ENCODE measurements at places on chromosomes 7 and 10. TPM values are rescaled to one million over a fixed set of nuclear protein-coding genes. Genes with fewer than 3 reads are reported as not detected.

GRCh38 chr10:12766223-12766622, 235.3 kb downstream of the CCDC3 start:
- no peaks in the 10 kb centered on the region for H3K36me3 ChIP-seq
- no peaks in the 10 kb centered on the region for H3K27me3 ChIP-seq
- no peak for DNase-seq
- H3K4me1 ChIP-seq = no peaks in the 10 kb centered on the region
- H3K4me3 ChIP-seq = no peak overlapping the region

Gene MYO3A
- total RNA-seq = 0.06 TPM

- H3K27ac ChIP-seq = no peak overlapping the region
- no peaks in the 10 kb centered on the region for H3K27me3 ChIP-seq
- peaks cover 17% of the 10 kb centered on the region for H3K4me1 ChIP-seq
- H3K36me3 ChIP-seq = no peaks in the 10 kb centered on the region
- H3K4me3 ChIP-seq = no peak overlapping the region
Observed at GRCh38 chr10:102416695-102417094, 1.9 kb downstream of the PSD start.

- no peaks in the 10 kb centered on the region for H3K36me3 ChIP-seq
- DNase-seq = no peak
- peaks cover 16% of the 10 kb centered on the region for H3K4me1 ChIP-seq
- no peaks in the 10 kb centered on the region for H3K27me3 ChIP-seq
- no peak overlapping the region for H3K4me3 ChIP-seq
Observed at GRCh38 chr10:23345861-23346260, 1.3 kb upstream of the C10orf67 start.

Gene PRKAR2B
- total RNA-seq = 108 TPM

GRCh38 chr7:134483296-134483695, 24.4 kb upstream of the AKR1B1 start:
- H3K36me3 ChIP-seq = no peaks in the 10 kb centered on the region
- DNase-seq = no peak
- H3K27ac ChIP-seq = no peak overlapping the region
- no peaks in the 10 kb centered on the region for H3K4me1 ChIP-seq
- H3K27me3 ChIP-seq = no peaks in the 10 kb centered on the region
- no peak overlapping the region for H3K4me3 ChIP-seq

DNA sequence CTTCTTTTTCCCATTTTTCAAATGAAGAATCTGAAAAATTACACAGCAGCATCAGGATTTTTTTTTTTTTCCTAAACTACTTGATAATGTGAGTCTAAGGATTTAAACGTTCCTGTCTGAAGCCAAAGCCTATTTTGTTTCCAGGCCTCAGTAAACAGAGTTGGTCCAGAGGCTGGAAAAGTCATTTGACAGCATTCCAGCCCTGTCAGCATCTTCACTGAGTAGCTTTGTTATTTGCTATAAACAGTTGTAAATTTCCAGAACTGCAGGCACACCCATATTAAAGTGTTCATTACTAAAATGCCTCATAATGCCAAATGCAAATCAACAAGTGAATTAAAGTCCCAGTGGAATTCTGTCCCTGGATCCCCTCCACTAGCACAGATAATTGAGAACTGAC, 35.5 kb upstream of the KMT2E start:
- H3K36me3 ChIP-seq = no peaks in the 10 kb centered on the region
- DNase-seq = no peak
- peaks cover 91% of the 10 kb centered on the region for H3K4me1 ChIP-seq
- H3K27ac ChIP-seq = peak overlapping the region; percentile 97

Gene PGAM2
- 0.52 TPM for total RNA-seq

GRCh38 chr7:139099172-139099947, 10.2 kb downstream of the ZC3HAV1 start:
- peaks cover 15% of the 10 kb centered on the region for H3K4me1 ChIP-seq
- no peak overlapping the region for H3K4me3 ChIP-seq
- no peaks in the 10 kb centered on the region for H3K36me3 ChIP-seq

Gene PNLIPRP2
- not detected for total RNA-seq

Gene CTBP2
- 69.7 TPM for total RNA-seq

DNA sequence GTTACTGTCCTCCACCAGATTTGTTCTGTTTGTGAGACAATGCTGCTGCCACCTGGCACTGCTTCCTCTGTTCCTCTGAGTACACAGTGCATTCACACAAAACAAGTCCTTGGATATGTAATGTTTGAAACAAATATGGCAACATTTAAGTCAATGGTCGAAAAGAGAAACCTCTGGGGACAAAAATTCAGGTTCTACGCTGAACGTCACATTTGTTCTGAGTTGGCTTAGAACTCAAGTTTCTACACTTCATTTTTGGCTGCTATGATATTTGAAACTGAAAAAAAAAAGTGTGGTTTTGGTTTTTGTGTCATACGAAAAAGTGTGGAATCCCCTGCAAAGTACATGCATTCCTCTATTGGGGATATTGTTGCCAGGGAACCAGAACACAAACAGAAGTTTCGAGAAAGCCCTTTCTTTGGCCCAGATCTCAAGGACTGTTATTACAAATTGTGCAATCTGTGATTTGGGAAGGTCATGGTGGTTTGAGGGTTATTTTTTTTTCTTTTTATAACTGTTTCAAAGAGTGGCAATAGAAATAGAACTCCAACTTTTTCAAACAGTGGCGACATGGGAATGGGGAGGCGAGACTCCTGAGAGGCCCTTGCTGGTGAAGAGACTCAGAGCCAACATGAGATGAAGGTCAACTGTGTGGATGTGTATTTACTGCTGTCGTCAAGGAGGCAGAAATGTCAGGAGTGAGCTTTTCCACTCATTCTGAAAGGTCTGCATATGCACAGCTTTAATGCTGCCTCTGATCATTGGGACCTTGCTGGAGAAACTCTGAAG, 127.5 kb downstream of the CUBN start:
- H3K4me3 ChIP-seq = no peak overlapping the region
- H3K36me3 ChIP-seq = no peaks in the 10 kb centered on the region
- no peaks in the 10 kb centered on the region for H3K27me3 ChIP-seq
- DNase-seq = peak; percentile 91
- H3K4me1 ChIP-seq = peaks cover 23% of the 10 kb centered on the region

Gene PAX4
- not detected for total RNA-seq

Gene C10orf62
- not detected for total RNA-seq

DNA sequence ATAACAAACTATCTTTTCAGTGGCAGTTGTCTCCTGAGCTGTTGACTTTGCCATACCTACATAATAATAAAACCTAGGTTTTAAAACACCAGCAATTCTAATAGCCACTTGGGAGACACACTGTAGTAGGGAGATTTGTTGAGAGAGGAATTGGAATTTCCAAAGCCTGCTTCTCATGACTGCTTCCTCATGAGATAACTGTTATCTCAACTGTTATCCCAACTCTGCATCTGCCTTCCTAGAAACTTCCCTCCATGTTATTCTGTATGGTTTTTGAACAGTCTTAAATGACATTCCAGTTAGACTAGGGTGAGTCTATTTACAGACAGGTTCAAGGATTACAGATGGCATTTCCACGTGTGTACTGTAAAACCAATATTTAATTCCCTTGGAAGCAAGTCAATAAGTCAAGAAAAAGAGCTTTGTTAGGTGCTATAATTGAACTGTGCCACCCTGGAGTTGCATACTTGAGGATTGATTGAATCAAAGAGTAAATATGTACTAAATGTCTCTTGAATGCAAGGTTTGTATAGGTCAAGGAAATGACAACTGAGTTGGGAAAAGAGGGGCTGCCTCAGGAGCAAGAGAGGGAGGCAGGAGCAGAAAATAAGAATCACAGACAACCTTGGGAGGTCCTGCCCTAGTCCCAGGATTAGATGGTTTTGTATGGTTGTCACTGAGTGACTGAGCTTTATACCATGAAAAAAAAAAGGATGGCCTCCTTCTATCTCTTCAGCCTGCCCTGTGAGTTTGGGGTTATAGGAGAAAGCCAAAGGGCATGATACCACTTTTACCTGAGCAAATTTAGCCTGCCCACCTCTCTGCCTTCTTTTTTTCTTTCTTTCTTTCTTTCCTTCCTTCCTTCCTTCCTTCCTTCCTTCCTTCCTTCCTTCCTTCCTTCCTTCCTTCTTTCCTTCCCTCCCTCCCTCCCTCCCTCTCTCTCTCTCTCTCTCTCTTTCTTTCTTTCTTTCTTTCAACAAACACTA, 9.9 kb upstream of the TM9SF3 start:
- H3K27me3 ChIP-seq = no peaks in the 10 kb centered on the region
- H3K27ac ChIP-seq = no peak overlapping the region
- H3K4me3 ChIP-seq = no peak overlapping the region
- no peaks in the 10 kb centered on the region for H3K4me1 ChIP-seq
- no peak for DNase-seq
- no peaks in the 10 kb centered on the region for H3K36me3 ChIP-seq

DNA sequence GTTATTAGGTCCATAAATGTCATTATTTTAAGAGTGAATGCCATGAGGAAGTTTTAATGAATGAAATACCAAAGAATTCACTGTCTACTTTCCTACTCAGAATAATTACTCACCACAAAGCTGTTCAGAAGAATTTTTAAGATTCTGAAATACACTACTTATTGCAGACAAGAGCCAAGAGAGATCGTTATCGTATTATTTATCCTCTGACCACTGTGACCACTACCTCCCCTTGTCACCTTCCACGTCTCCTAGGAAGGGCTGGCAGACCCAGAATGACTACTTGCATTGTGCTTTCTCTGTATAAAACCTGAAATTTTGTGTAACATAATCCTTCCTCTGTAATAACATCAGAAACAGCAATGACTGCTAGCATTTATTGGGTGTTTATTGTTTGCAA, 81.9 kb downstream of the ABCB5 start:
- no peak for DNase-seq
- H3K4me1 ChIP-seq = no peaks in the 10 kb centered on the region
- no peak overlapping the region for H3K27ac ChIP-seq
- H3K4me3 ChIP-seq = no peak overlapping the region

GRCh38 chr10:48519481-48520183, 85.2 kb downstream of the ARHGAP22 start:
- H3K27ac ChIP-seq = no peak overlapping the region
- H3K36me3 ChIP-seq = no peaks in the 10 kb centered on the region
- DNase-seq = no peak
- peaks cover 24% of the 10 kb centered on the region for H3K4me1 ChIP-seq

GRCh38 chr7:124188576-124188975, 155.7 kb upstream of the TMEM229A start:
- no peak overlapping the region for H3K27ac ChIP-seq
- DNase-seq = no peak
- H3K4me1 ChIP-seq = no peaks in the 10 kb centered on the region
- H3K4me3 ChIP-seq = no peak overlapping the region

DNA sequence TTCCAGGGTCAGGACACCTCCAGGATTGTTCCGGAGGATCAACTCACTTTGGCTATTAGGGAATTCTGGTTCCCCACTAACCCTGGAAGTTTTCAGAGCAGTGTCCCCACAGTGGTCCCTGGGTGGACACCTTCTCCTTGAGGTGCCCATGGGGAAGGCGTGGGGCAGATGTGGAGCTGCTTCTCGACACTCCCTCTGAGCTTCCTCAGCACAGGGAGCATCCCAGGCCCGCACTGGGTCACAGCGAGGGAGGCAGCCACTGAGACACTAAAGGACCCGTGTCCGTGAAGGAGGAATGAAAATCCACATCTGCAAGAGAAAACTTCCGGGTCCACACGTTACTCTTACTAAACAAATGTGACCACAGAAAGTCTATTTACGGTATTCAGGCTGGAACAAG, 48.2 kb upstream of the MNX1 start:
- no peaks in the 10 kb centered on the region for H3K36me3 ChIP-seq
- no peaks in the 10 kb centered on the region for H3K4me1 ChIP-seq
- H3K4me3 ChIP-seq = no peak overlapping the region
- no peak for DNase-seq
- no peaks in the 10 kb centered on the region for H3K27me3 ChIP-seq

Gene MBL2
- not detected for total RNA-seq

Gene CABCOCO1
- 0.83 TPM for total RNA-seq

DNA sequence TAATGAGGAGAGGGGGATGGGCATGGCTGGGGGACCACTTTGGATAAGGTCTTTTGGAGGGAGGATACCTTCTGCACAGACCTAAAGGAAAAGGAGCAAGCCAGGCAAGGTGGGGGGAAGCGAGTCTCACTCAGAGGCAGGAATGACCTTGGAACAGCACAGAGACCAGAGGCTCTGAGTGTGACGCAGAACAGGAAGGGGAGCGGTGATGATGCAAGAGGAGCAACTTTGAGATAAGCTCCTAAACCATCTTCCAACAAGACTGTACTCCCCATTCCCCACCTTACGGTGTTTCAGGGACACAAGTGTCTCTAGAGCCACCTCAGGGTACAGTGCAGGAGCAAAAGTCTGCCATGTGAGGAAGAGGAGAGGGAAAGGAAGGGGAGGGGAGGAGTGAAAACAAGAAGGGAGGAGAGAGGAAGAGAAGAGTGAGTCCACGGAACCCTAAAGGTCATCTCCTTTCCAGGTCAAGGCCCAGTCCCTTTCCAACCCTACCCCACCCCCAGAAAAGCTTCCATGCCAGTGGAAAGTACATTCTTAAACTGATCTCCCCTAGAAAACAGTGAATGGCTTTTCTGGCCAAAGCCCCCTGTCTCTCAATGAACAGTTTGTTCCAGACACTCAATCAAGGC, 54.1 kb downstream of the JAZF1 start:
- H3K4me1 ChIP-seq = peaks cover 15% of the 10 kb centered on the region
- peak overlapping the region; percentile 81 for H3K27ac ChIP-seq
- DNase-seq = no peak
- H3K27me3 ChIP-seq = no peaks in the 10 kb centered on the region

Gene DOCK4
- 14.0 TPM for total RNA-seq

Gene TAS2R3
- 2.1 TPM for total RNA-seq

DNA sequence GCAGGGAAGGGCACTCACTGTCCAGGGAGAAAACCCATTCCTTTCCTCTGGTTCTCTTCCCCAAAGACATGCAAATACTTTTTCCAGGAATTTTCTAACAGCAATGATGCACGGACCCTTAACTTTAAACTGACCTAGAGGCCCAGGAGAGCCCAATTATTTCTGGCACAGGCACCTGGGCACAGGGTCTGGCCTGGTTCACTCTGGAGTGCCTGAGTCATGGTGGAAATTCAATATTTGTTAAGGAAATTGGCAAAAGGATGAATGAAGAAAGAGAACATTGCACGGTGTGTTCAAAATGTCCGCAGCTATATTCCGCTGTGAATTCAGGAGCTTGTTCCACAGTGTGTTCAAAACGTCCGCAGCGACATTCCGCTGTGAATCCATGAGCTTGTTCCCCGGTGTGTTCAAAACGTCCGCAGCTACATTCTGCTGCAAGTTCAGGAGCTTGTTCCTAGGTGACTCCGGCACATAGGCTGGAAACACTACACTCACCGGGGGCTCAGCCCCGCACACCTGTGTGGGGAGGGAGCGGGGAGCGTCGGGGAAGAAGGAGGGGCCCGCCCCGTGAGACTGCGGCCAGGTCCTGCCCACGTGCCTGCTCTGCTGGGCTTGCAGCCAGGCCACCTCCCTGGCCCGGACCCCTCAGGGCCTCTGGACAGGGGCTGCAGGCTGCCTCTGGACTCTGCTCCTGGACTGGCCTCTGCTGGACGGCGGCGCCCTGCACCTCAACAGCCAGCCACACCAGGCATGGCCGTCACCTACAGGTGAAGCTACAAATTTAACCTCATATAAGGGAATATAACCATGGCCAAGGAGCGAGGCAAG, 72.0 kb upstream of the FAM20C start:
- H3K4me1 ChIP-seq = peaks cover 43% of the 10 kb centered on the region
- DNase-seq = peak; percentile 50
- no peaks in the 10 kb centered on the region for H3K27me3 ChIP-seq
- H3K4me3 ChIP-seq = no peak overlapping the region
- H3K36me3 ChIP-seq = no peaks in the 10 kb centered on the region

Data from esophagus muscularis mucosa (tissue), 4 donors.